Suprapubic skin (tissue), 4 donors: ENCODE measurements at places on chromosomes 6 and 20.

- no peak for DNase-seq
- H3K36me3 ChIP-seq = no peaks in the 10 kb centered on the region
- no peak overlapping the region for H3K27ac ChIP-seq
- no peak overlapping the region for H3K4me3 ChIP-seq
- H3K4me1 ChIP-seq = no peaks in the 10 kb centered on the region
- H3K27me3 ChIP-seq = peaks cover 19% of the 10 kb centered on the region
Measured at GRCh38 chr6:34020807-34021553, 124.9 kb downstream of the GRM4 start.

- no peaks in the 10 kb centered on the region for H3K36me3 ChIP-seq
- no peak overlapping the region for H3K27ac ChIP-seq
- no peaks in the 10 kb centered on the region for H3K27me3 ChIP-seq
Measured at GRCh38 chr6:8545336-8545735, 110.0 kb upstream of the SLC35B3 start.

- no peaks in the 10 kb centered on the region for H3K4me1 ChIP-seq
- no peaks in the 10 kb centered on the region for H3K36me3 ChIP-seq
- H3K27ac ChIP-seq = no peak overlapping the region
- H3K4me3 ChIP-seq = no peak overlapping the region
- DNase-seq = no peak
Measured at GRCh38 chr20:50062006-50062838, 50.7 kb downstream of the UBE2V1 start.

DNA sequence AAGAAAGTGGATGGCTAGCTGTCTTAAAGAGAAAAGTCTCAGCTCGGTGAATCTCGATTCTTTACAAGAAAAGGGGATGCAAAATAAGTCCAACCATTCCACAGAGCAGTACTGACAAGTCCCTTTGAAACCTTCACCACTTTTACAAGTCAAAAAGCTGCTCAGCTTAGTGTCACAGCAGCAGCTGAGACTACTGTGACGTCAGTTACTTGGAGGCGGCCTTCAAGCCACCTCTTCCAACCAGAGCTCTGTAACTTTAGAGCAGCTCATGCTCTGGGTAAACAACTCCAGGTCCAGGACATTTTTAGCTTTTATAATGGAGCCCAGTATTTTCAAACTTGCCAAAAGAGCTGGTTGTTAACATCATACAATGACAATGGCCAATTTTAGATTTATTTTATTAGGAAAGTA, at the start of gene KIAA0408:
TSS of gene KIAA0408 (minus strand) at position 159 of the 411 bp plus-strand sequence. CDS start 5,408 bp downstream, outside the sequence.
- no peaks in the 10 kb centered on the region for H3K36me3 ChIP-seq
- peak within 1 kb of the TSS; percentile 84 for H3K27ac ChIP-seq
- H3K4me1 ChIP-seq = peaks cover 29% of the 10 kb centered on the region
- DNase-seq = peak; percentile 63

DNA sequence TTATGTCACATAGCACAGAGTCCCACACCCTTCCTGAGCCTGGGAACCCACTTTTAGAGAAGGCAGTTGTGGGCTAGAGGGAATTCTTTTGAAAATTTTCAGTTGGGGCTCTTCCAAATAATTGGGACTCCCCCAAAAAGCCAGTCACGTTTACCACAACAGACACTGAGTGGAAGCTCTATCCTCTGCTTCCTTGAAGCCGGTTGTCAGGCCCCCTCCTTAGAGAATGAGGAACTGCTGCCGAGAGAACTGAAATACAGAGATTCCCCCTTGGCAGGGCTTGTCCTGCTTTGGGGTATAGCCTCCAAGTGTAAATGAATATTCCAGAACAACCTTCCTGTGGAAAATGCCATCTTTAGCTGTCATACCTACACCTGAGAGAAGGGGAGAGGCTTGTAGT, 2.7 kb upstream of the JAG1 start:
- H3K27me3 ChIP-seq = no peaks in the 10 kb centered on the region
- DNase-seq = no peak
- H3K27ac ChIP-seq = no peak overlapping the region

GRCh38 chr6:130967502-130968445, 95.3 kb downstream of the EPB41L2 start:
- no peak overlapping the region for H3K4me3 ChIP-seq
- H3K36me3 ChIP-seq = no peaks in the 10 kb centered on the region
- DNase-seq = no peak
- peaks cover 30% of the 10 kb centered on the region for H3K4me1 ChIP-seq
- H3K27ac ChIP-seq = no peak overlapping the region

- H3K27me3 ChIP-seq = peaks cover 9% of the 10 kb centered on the region
- no peak for DNase-seq
- H3K27ac ChIP-seq = no peak overlapping the region
- H3K4me3 ChIP-seq = no peak overlapping the region
- no peaks in the 10 kb centered on the region for H3K36me3 ChIP-seq
Measured at GRCh38 chr6:12886961-12887775, 170.6 kb downstream of the PHACTR1 start.

- H3K27me3 ChIP-seq = no peaks in the 10 kb centered on the region
- H3K27ac ChIP-seq = peak overlapping the region; percentile 5
- H3K36me3 ChIP-seq = no peaks in the 10 kb centered on the region
- no peak for DNase-seq
- H3K4me3 ChIP-seq = no peak overlapping the region
Measured at GRCh38 chr6:156809034-156809433, 31.9 kb downstream of the ARID1B start.

- H3K4me1 ChIP-seq = peaks cover 3% of the 10 kb centered on the region
- no peak overlapping the region for H3K4me3 ChIP-seq
- H3K27ac ChIP-seq = no peak overlapping the region
- peak; percentile 49 for DNase-seq
Measured at GRCh38 chr6:169993861-169994481, 242.5 kb downstream of the ERMARD start.

DNA sequence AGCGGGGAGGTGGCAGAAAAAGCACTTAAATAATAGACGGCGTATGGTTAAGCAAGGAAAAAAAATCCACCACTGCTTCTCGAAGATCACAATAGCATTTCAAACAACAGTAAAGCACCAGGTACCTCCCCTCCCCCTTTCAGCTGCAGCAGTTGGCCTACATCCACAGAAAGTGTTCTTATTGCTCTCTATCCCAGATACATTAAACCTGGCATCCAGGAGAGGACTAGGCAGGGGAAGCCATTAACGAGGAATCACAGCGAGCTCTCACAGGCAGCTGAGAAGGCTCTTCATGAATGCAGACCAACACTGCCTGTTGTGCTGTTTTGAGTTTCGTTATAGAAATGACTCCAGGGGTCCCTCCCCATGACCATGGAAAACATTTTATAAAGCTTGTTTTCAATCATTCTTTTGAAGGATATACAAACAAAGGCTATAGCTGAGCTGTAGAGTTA, 11.8 kb downstream of the FYN start:
- DNase-seq = no peak
- peaks cover 15% of the 10 kb centered on the region for H3K4me1 ChIP-seq
- H3K27ac ChIP-seq = no peak overlapping the region
